Gastroesophageal sphincter (tissue), 4 donors: ENCODE measurements at places on chromosomes 3 and 15. TPM values are rescaled to one million over a fixed set of nuclear protein-coding genes. Genes with fewer than 3 reads are reported as not detected.

Gene TMEM212
- total RNA-seq, result not detected

Gene GAP43
- 2.1 TPM for total RNA-seq

Gene ABHD6
- 6.5 TPM for total RNA-seq

Gene DPH3
- 40.0 TPM for total RNA-seq

Gene SUCNR1
- total RNA-seq, result not detected

Gene AMT
- total RNA-seq, result 7.2 TPM

Gene LEKR1
- total RNA-seq, result not detected

Gene RBPMS2
- 47.8 TPM for total RNA-seq

Gene GHRL
- 0.47 TPM for total RNA-seq

Gene MINAR1
- 0.16 TPM for total RNA-seq
